ENCODE measurements at places on chromosomes 7 and 10. TPM values are rescaled to one million over a fixed set of nuclear protein-coding genes. Genes with fewer than 3 reads are reported as not detected.

DNA sequence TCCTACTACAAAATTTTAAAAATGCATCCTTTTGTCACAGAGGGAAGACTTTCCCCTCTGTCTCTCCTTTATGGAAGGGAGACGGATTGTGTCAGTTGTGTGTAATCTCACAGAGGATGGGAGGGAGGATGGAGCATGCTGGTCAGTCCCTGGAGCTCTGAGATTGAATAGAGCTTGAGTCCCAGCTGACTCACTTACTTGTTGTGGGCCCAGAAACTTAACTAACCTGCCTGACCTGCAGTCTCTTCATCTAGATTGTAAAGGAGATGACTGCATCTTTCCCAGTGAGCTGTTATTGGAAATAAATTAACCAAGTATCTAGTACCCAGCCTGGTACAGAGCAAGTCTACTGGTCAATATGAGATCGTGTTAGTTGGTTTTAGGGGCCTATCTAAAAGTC is 77.9 kb upstream of the ADO start:
- H3K27me3 ChIP-seq, result no peaks in the 10 kb centered on the region
- DNase-seq, result no peak
- no peak overlapping the region for H3K4me3 ChIP-seq
- no peaks in the 10 kb centered on the region for H3K36me3 ChIP-seq
- H3K27ac ChIP-seq, result no peak overlapping the region

DNA sequence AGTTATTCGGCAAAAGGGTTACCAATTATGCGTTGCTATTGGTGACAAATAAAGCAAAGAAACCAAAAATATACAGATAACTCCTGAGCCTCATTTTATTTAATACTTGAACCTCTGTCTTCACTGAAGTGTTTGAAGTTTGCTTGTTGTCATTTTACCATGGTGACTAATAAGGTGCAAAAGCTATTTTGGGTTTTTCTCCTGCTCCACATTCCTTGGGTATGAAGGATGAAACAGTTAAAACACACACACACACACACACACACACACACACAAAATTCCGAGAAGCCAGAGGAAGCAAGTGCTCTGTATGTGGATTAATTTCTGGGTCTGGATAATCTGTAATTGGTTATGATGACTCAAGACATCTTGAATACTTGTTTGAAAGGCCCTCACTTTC is 246.5 kb downstream of the COBL start:
- H3K27me3 ChIP-seq, result no peaks in the 10 kb centered on the region
- H3K36me3 ChIP-seq, result no peaks in the 10 kb centered on the region
- DNase-seq, result no peak
- H3K4me3 ChIP-seq, result no peak overlapping the region

DNA sequence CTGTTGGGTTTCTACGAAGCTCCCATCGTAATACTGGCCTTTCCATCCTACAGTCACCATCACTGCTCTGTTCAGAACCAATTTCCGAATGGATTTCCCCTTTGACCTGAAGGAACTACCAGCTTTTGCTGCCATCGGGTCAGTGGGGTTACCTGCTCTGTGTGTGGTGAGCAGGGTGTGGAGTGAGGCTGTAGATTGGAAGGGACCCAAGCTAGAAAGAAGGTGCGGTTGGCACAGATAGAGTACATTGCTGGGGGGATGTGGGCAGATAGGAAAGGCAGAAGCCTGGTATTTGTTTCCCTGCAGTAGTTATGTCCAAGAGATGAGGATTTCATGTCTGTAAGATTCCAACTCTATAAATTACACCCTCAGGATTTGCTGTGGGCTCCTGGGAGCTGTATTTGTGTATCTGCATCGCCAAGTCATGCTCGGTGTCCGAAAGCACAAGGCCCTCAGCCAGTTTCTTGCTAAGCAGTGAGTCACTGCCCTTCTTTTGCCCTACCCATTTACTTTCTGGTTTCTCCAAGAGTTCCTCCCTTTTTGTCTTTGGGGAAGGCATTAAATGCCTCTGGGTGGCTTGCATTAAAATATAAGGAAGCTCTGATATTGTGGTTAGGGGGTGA is 15.4 kb downstream of the CLCN1 start:
- no peak overlapping the region for H3K27ac ChIP-seq
- no peaks in the 10 kb centered on the region for H3K4me1 ChIP-seq
- no peaks in the 10 kb centered on the region for H3K36me3 ChIP-seq
- H3K27me3 ChIP-seq, result no peaks in the 10 kb centered on the region

DNA sequence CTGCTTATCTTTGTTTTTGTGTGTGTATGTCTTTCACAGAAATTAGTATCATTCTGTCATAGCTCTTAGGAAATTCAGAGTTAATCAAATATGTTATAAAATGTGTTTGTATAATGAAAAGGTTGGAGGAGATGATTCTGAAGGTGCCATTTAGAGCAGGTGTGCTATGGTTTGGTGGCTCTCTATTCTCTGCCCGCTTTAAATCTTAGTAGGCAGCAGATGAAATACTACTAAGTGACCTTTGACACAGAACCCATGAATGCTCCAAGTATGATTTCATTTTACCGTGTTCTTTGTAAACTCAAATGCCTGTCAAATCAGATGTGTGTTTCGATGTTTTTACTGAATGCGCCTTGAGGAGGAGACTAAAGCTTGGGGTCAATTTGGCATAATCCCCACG is 24.5 kb downstream of the ZEB1 start:
- H3K4me3 ChIP-seq, result no peak overlapping the region
- no peak overlapping the region for H3K27ac ChIP-seq
- no peak for DNase-seq
- no peaks in the 10 kb centered on the region for H3K4me1 ChIP-seq

Gene TUBB8
- total RNA-seq, result not detected

Gene FOXI2
- not detected for total RNA-seq

DNA sequence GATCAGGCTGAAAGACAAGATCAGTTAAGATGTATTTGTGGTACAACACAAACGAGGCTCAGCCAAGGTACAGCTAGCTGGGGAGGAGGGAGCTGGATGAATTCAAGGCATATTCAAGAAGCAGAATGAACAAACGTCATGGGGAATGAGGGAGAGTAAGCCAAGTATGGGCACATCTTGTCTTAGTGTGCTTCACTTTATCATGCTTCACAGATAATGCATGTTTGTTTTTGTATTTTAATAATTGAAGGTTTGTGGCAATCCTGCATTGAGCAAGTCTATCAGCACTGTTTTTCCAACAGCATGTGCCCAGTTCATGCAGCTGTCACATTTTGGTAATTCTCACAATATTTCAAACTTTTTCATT is 135.4 kb downstream of the HIBADH start:
- no peak overlapping the region for H3K27ac ChIP-seq
- no peaks in the 10 kb centered on the region for H3K27me3 ChIP-seq
- DNase-seq, result peak; percentile 13
- H3K4me3 ChIP-seq, result no peak overlapping the region

Data from lung (tissue), 17 donors.